H4 (cell line): ENCODE measurements at places on chromosomes 2 and 18. TPM values are rescaled to one million over a fixed set of nuclear protein-coding genes. Genes with fewer than 3 reads are reported as not detected.

The OTOF gene
- total RNA-seq = 0.14 TPM in 1 of 2 replicates, not detected in the other

The KIF5C gene
- 1.7 and 2.6 TPM in 2 replicates for total RNA-seq

The ZSWIM2 gene
- total RNA-seq = not detected in 2 replicates

The IL18RAP gene
- 0.06 TPM in 1 of 2 replicates, not detected in the other for total RNA-seq

The SNRPD1 gene
- 35.6 and 59.1 TPM in 2 replicates for total RNA-seq

The ANKRD29 gene
- 8.4 and 8.9 TPM in 2 replicates for total RNA-seq

The HOXD9 gene
- total RNA-seq = 1.1 and 2.1 TPM in 2 replicates

The NEU2 gene
- not detected in 2 replicates for total RNA-seq

The TSHZ1 gene
- 4.8 and 8.9 TPM in 2 replicates for total RNA-seq

The HSBP1L1 gene
- 16.9 and 26.2 TPM in 2 replicates for total RNA-seq
